ENCODE measurements at places on chromosomes 16 and 17.

DNA sequence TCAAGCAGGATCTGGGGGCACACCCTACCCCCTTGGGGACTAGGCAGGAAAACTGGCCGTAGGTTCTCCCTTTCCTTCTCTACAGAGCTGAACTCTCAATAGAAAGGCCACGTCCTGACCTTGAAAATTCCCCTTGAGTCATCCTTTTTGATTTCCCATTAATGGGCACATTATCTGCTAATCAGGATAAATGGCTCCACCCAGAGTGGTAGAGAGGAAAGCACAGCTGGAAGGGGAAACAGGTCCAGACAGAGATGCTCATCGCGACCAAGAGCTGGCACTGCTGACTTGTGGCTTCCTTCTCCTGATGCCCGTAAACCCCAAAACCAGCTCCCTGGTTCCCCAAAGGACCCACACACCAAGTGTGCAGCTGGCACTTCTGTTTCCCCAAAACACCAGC, 206.5 kb upstream of the CDH5 start:
- no peak for DNase-seq

DNA sequence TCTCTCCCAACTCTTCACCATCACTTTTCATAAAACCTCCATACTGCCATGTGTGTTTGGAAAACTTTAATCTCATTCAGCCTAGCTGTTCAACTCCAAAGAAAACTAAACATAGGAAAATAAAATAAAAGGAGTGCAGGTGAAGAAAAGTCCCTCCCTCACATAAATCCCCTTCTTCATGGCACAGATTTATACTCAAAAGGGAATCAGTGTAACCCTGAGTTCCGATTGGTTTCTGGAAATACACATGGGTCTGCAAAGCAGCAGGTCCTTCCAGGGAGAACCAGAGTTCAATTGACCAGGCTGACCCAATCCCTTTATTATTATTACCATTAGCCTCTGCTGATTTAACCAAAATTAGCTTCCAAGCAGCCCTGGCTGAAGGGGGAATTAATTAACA, 8.9 kb upstream of the HOXB2 start:
- DNase-seq = no peak

GRCh38 chr17:77328823-77329740, 188.3 kb downstream of the SEC14L1 start:
- DNase-seq = no peak

GRCh38 chr17:61208301-61209105, 191.1 kb upstream of the TBX2 start:
- DNase-seq = no peak

DNA sequence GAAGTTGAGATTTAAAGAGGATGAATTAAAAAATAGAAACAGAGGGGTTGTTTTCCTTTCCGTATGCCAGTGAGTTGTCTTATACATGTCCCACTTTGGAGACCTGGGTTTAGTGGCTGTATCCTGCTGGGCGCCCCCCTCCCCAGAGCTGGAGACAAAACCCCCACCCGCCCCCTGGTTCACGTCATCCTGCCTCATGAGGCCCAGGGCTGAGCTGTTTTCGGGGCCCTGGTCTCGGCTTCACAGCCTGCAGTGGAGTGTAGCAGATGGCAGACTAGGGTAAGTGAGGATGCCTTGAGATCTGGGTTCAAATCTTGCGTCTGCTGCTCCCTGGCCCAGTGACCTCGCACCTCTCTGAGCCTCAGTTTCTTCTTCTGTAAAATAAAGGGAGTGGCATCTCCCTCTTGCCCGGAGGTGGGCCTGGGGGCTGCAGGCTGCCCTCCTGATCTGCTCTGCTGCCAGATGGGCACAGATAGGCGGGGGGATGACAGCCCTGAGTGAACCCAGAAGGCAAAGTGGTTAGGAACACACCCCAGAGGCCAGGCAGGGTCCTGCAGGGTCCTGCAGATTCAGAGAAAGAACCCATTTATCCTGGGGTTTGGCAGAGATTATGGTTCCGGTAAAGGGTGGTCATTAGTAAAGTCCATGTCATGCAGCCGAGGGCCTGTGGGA, 45.1 kb downstream of the SOCS3 start:
- no peak for DNase-seq

- no peak for DNase-seq
These were observed 1.3 kb downstream of the SERPINF1 start for GRCh38 chr17:1762901-1763898.

GRCh38 chr17:13073018-13073417, 55.2 kb upstream of the ELAC2 start:
- no peak for DNase-seq

GRCh38 chr16:88939245-88939971, 37.6 kb downstream of the CBFA2T3 start:
- DNase-seq = no peak

GRCh38 chr16:85755929-85756768, 5.3 kb upstream of the C16orf74 start:
- DNase-seq = no peak

DNA sequence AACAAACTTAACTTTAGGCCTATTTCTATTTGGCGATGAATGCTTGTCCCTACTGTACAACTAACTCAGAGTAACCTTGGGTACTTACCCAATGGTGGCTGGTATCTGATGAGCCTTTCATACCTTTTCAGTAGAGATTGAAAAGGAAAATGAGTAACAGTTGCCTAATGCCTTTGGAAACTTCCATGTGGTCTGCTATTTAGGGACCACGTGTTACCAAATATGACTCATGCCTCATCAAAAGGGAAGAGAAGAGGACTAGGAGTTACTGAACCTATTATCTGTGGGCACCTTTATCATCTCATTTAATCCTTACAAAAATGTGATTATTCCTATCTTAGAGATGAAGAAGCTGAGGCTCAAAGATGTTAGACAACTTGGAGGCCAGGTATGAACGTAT, 8.1 kb downstream of the MYOCD start:
- DNase-seq = no peak

Measured in stimulated activated CD8-positive, alpha-beta memory T cell treated with anti-CD3 and anti-CD28 coated beads, Interleukin-4, amount 100 ng/mL, for 1 hour (primary cell).